Natural killer cell treated with Interleukin-12 subunit alpha and Interleukin-12 subunit beta and Interleukin-15 and Interleukin-18, amount 100 ng/mL, for 72 hours (primary cell): ENCODE measurements at places on chromosomes 1 and 21. TPM values are rescaled to one million over a fixed set of nuclear protein-coding genes. Genes with fewer than 3 reads are reported as not detected.

ZNF648 gene
- not detected for total RNA-seq

AMY1C gene
- total RNA-seq = not detected

RNU1-1 gene
- total RNA-seq = 3,879 TPM

KRTAP19-6 gene
- not detected for total RNA-seq

HOOK1 gene
- total RNA-seq = 1.1 TPM

TRNP1 gene
- 0.28 TPM for total RNA-seq

OR2L3 gene
- total RNA-seq = not detected

KCNJ9 gene
- total RNA-seq = not detected

FASLG gene
- total RNA-seq = 80.6 TPM

CD5L gene
- total RNA-seq = not detected

DNA sequence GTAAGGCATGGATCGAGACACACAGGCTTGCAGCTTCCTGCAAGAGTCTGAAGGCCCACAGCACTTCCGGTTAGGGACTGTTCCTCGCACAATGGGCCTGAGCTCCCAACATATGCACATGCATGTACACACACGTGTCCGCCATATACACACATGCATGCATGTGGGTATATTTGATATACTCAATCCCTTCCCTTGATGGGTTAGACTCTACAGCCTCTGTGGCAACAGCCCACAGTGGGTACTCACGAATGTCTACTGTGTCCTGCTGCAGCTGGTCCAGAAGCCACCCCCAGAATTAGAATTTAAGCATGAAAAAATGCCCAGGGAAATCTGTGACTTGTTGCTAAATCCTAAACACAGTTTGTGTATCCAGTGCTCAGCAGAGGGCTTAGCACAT, 9.9 kb downstream of the F3 start:
- DNase-seq = no peak

GRCh38 chr1:76635784-76636183, 231.5 kb upstream of the ST6GALNAC5 start:
- no peak for DNase-seq

GRCh38 chr1:26907071-26907917, 6.5 kb downstream of the NR0B2 start:
- DNase-seq = no peak

GRCh38 chr1:212677136-212677535, 22.5 kb downstream of the BATF3 start:
- DNase-seq = no peak

DNA sequence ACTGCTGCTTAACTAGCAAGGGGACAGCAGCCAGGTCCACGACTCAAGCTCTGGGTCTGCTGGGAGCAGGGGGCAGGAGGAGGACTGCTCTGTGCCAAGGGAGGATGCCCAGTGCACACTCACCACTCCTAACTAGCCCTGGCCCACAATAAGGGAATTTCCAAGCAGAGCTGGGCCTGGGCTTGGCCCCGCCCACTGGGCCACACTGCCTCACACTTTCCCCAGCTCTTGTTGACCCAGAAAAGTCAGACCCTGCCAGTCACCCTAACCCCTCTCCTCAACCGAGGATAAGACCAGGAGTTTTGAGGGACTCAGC, 18.7 kb downstream of the SLC9A1 start:
- DNase-seq = peak; percentile 82

DNA sequence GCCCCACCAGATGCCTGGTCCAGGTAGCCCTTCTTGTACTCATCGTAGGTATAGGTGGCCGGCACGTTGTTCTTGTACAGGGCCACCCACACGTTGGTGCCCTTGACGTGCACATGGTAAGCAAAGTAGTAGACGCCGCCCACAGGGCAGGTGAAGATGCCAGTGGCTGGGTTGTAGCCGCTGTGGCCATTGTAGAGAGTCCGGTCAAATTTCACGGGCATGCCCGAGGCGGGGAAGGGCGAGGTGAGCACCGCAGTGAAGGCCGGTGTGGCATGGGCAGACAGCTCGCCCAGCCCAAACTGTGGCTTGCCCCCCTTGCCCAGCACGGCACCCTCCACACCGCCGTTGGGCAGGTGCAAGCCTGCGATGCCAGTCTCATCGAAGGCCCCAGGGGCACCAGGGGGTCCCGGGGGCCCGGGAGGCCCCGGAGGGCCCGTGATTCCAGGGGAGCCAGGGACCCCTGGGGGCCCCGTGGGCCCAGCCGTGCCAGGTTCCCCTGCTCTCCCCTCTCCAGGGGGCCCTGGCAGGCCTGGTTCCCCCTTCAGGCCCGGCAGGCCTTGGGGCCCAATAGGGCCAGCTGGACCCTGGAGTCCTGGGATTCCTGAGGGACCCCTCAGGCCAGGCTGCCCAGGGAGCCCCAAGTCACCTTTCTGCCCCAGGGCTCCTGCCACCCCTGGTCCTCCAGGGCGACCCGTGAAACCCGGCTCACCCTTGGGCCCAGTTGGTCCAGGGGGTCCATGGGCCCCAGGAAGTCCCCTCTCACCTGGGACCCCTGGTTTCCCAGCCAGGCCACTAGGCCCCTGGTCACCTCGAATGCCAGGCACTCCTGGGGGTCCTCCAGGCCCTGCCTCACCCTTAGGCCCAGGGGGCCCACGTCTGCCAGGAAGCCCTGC, 9.2 kb downstream of the ADPRS start:
- no peak for DNase-seq

DNA sequence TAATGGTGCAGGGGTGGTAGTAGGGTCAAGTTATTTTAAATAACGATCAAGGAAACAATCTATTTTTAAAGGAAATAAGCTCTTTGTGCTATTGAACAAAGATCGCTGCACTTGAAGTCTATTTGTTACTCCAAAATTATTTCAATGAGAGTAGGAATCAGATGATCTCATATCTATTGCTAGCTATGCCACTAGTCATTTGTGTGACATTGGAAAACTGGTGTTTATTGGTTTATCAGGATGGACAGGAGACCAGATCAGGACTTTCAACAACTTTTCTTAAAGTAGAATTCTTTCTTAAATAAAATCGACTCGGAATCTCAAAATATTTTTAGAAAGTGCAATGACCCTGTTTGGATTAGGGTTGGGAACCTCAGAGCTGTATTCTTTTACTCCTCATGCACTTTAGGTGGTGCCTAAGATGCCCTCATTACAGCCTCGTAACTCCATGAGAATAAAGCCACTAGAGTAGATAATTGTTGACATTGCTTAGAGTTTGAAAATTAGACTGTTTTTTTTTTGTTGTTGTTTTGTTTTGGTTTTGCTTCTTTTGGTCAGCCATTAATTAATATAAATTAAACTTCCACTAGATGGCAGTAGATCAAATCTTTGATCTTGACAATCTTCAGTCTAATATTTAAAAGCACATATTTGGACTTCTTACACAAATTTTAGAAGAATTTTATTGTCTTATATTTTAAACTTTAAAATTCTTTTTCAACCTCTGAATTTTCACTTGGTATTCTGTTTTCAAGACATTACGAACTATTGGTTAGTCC, 352.4 kb downstream of the USP25 start:
- no peak for DNase-seq

DNA sequence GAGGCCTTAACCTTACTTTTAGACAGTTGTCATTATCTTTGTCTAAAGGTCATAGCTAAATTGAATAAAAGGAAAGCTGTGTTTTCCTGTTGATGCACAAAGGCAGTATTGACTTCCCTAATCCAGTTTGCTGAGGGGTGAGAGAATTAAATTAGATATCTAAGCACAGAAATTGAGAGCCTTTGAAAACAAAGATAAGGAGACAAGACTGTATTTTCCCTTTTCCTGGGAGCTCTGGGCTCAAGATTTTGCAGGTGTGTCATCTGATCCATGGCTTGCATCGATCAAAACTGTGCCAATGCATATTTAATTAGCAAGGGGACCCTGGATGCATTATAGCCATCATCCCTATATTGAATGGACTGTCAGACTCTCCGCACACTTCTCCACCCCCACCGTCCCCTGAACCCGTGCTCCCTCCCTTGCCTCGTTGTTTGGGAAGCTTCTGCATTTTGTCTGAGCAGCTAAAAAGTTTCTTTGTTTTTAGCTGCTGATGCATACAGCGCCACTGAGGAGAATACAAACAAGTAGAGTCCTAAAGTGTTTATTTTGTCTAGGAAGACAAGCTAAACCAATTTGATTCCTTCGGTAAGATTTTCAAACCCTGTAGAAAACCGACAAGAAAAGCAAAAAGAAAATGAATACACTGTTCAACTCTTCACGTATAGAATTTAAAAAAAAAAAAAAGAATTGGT, 186.3 kb downstream of the NFIA start:
- no peak for DNase-seq

DNA sequence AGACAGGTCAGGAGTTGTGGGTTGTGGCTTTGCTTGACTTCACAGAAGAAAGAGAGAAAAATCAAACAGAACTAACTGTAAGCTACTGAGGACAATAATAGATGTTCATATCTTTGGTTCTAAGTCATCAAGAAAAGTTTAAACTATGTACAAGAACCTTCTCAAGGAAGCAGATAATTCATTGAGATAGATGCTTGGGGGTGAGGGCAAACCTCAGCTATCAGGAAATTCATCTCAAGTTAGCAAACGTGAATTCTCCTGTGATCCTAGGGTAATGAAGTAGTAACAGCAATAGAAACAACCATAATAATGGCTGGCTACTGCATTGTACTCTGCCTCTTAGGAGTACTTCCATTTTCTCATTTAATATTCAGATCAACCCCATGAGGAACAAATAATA, 506.2 kb downstream of the PLPP3 start:
- no peak for DNase-seq

- no peak for DNase-seq
Measured at GRCh38 chr21:15744926-15745325, 15.1 kb downstream of the USP25 start.

DNA sequence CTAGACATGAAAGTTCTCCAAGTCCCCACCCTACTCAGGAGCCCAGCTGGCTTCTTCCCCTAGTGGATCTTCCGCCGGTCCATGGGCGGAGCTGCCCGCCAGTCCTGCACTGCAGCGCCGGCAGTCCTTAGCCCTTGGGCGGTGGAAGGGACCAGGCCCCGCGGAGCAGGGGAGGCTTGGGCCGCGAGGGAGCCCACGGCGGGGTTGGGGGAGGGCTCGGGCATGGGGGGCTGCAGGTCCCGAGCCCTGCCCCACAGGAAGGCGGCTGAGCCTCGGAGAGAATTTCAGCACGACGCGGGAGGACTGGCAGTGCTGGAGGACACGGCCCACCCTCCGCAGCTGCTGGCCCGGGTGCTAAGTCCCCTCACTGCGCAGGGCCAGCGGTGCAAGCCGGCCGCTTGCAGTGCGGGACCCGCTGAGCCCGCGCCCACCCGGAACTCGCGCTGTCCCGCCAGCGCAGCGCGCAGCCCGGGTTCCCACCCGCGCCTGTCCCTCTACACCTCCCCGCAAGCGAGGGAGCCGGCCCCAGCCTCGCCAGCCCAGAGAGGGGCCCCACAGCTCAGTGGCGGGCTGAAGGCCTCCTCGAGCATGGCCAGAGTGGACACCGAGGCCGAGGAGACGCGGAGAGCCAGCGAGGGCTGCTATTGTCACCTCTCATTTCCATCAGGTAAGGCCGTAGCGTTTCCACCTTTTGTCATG, 1398.6 kb downstream of the MRPL39 start:
- DNase-seq = no peak

DNA sequence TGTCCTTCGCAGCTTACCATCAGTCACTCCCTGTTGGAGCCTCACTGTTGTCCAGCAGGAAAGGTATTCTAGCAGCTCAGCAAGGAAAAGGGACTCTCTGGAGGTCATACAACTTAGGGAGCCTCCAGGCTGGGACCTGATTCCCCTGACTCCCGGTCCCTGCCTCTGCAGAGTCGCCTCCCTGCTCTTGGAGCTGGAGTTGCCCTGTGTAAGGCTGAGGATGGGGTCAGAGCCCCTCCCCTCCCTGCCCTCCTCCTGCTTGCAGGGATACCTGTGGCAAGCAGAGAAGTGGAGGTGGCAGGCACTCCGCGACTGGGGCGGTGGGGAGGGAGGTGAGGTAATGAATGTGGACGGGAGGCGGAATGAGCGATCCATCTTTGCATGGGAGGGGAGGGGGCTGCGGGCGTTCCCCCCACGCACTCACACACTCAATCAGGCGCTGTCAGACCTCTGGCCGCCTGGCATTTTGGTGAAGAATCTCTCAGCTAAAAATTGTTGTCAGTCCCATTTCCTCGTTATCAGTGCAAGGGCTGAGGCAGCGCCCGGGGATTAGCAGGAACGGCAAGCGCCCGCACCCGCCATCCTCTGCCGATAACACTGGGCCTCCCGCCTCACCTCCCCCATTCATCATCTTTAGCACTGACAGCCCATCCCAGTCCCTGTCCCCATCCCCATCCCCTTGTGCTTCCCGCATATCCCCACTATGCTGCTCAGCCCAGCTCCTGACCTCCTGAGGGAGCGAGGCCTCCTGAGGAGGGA, 64.3 kb downstream of the TMEM53 start:
- no peak for DNase-seq

- no peak for DNase-seq
Measured at GRCh38 chr1:23796466-23797271, 3.9 kb downstream of the GALE start.

GRCh38 chr1:178086294-178086693, 7.6 kb upstream of the RASAL2 start:
- DNase-seq = no peak

- no peak for DNase-seq
Measured at GRCh38 chr1:236733653-236734052, 47.4 kb downstream of the ACTN2 start.

- no peak for DNase-seq
Measured at GRCh38 chr1:1782399-1783221, 4.3 kb upstream of the NADK start.
